ENCODE measurements at places on chromosomes 1 and 21.

DNA sequence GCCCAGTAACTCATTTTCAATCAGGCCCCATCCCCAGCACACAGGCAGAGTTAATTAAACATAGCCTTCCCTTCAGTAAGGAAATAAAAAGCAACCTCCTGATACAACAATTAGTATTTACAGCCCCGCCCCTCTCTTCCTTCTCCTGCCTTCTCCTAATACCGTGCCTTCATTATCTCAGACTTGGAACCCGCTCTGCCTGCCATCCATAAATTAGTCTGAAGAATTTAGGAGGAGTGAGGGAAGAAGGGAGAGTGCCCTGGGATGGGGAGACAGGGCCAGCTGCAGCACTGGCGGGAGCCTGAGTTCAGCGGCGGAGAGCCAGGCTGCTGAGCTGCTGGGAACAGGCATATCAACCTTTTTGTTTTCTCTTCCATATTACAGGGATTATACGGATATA, 172.8 kb downstream of the ACTL8 start:
- DNase-seq: no peak

GRCh38 chr1:89734442-89734841, 86.4 kb upstream of the LRRC8D start:
- DNase-seq: no peak

DNA sequence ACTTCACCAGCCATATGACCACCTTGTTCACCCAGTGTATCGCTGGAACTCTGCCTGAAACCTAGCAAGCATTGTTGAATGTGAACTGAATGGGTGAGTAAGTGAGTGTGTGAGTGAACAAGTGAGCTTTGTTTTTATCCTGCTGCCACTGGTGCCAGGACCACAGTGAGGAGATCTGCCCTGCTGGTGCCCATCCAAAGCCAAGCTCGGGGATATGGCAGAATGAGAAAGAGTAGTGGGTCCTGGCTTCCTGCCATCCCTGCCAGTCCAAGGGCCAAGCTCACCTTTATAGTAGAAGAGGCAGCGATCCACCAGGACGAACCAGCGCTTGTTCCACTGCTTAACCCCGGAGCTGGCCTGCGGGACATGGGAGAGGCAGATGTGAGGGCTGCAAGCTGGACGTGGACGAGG, 53.4 kb upstream of the GOLT1A start:
- DNase-seq: no peak

DNA sequence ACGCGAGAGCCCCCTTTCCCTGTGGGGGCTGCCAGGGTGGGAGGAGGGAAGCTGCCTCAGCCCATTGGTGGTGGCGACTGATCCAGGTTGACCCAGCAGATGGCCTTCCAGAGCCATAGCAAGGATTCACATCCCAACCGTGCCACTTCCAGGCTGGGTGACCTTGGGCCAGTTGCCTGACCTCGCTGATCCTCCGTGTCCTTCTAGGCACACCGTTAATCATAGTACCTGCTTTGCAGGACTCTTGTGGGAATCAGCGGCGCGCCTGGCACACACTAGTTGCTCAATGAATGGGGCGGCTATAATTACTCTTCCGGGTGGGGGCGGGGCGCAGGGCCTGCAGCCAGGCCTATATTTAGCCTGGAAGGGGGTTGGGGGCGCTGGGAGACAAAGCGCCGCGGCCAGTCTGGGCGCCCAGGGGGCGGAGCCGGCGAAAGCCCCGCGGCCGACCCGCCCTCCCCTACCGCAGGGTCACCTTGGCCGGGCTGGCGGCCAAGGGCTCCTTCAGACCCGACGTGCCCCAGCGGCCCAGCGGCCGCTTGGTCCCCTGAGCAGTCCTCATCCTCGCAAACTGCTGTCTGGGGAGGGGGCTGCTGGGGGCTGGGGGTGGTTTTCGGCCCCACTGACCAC, 5.1 kb downstream of the HSPB7 start:
- no peak for DNase-seq

- DNase-seq: no peak
These were observed 311.5 kb downstream of the DUSP10 start for GRCh38 chr1:221430152-221430960.

Data from NCI-H1048 (cell line).